ENCODE measurements at places on chromosomes 5 and 9. TPM values are rescaled to one million over a fixed set of nuclear protein-coding genes. Genes with fewer than 3 reads are reported as not detected.

- H3K4me3 ChIP-seq = no peak overlapping the region
- H3K36me3 ChIP-seq = peaks cover 31% of the 10 kb centered on the region
- peak; percentile 14 for DNase-seq
Measured at GRCh38 chr9:91185193-91185886, 176.4 kb downstream of the AUH start.

DNA sequence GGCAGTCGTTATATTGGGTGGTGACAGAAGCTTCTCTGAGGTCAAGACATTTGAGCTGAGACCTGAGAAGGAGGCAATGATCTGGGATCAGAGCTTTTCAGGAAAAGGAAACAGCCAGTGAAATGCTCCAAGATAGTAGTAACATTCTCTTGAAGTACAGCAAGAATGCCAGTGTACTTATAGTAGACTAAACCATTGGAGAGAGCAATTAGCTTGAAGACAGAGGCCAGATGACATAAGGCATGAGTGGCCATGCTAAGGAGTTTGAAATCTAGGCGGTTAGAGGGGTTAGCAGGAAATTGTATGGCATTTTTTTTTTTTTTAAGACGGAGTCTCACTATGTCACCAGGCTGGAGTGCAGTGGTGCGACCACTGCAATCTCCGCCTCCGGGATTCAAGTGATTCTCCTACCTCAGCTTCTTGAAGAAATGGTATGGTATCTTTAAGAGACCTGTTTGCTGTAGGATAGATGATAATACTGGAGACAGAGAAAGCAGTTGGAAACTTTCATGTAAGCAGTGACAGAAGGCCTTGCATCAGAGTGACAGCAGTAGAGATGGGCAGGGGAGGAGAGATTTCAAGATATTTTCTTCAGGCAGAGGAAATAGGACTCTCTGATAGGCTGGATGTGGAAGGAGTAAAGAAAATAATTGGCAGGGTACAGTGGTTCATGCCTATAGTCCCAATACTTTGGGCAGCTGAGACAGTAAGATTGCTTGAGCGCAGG is 482.2 kb upstream of the PAPPA start:
- no peak overlapping the region for H3K27ac ChIP-seq
- no peaks in the 10 kb centered on the region for H3K27me3 ChIP-seq
- no peak overlapping the region for H3K4me3 ChIP-seq
- DNase-seq = no peak
- no peaks in the 10 kb centered on the region for H3K36me3 ChIP-seq

GRCh38 chr5:180439911-180440769 is 54.0 kb upstream of the CNOT6 start:
- DNase-seq = no peak
- H3K4me3 ChIP-seq = no peak overlapping the region
- no peaks in the 10 kb centered on the region for H3K36me3 ChIP-seq
- no peak overlapping the region for H3K27ac ChIP-seq
- peaks cover 5% of the 10 kb centered on the region for H3K27me3 ChIP-seq

GRCh38 chr9:113640418-113640817 is 176.9 kb downstream of the RGS3 start:
- no peak for DNase-seq
- no peak overlapping the region for H3K27ac ChIP-seq
- peaks cover 21% of the 10 kb centered on the region for H3K27me3 ChIP-seq
- H3K4me1 ChIP-seq = no peaks in the 10 kb centered on the region
- H3K4me3 ChIP-seq = no peak overlapping the region

The KIF4B gene
- not detected for total RNA-seq

- DNase-seq = no peak
- no peaks in the 10 kb centered on the region for H3K4me1 ChIP-seq
- no peak overlapping the region for H3K27ac ChIP-seq
- H3K27me3 ChIP-seq = no peaks in the 10 kb centered on the region
- no peaks in the 10 kb centered on the region for H3K36me3 ChIP-seq
- H3K4me3 ChIP-seq = no peak overlapping the region
Measured at GRCh38 chr5:137144656-137145055, 354.5 kb downstream of the SPOCK1 start.

DNA sequence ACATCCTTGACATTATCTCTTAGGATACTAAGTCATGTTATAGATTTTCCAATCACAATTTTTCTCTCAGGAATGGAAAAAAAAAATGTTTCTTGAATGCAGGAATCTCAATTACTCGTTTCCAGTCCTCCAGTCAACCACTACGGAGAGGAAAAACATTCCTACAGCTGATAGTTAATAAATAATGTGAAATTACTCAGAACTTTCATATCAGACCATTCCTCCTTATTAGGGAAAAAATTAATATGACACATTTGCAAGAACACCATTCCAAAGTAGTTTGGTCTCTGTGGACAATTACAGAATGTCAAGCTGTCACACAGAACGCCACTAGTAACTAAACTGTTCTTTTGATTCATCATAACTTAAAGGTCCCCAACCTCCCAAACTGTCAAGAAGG is 31.5 kb downstream of the MED27 start:
- no peaks in the 10 kb centered on the region for H3K27me3 ChIP-seq
- DNase-seq = no peak
- no peaks in the 10 kb centered on the region for H3K36me3 ChIP-seq

- no peaks in the 10 kb centered on the region for H3K36me3 ChIP-seq
- H3K4me3 ChIP-seq = no peak overlapping the region
- no peak for DNase-seq
- H3K4me1 ChIP-seq = no peaks in the 10 kb centered on the region
- no peak overlapping the region for H3K27ac ChIP-seq
Measured at GRCh38 chr9:14824481-14824880, 85.7 kb downstream of the FREM1 start.

The ABL1 gene
- total RNA-seq = 31.4 TPM

- no peak overlapping the region for H3K27ac ChIP-seq
- H3K36me3 ChIP-seq = no peaks in the 10 kb centered on the region
- no peaks in the 10 kb centered on the region for H3K27me3 ChIP-seq
- DNase-seq = no peak
Measured at GRCh38 chr5:124951661-124952060, 205.2 kb upstream of the ZNF608 start.

GRCh38 chr9:133785753-133786370 is 47.7 kb upstream of the SARDH start:
- DNase-seq = no peak
- H3K36me3 ChIP-seq = no peaks in the 10 kb centered on the region
- H3K27ac ChIP-seq = no peak overlapping the region
